ENCODE measurements at places on chromosomes 16 and 17. TPM values are rescaled to one million over a fixed set of nuclear protein-coding genes. Genes with fewer than 3 reads are reported as not detected.

Gene TOM1L1
- polyA plus RNA-seq: not detected

- H3K27ac ChIP-seq: no peak overlapping the region
- no peaks in the 10 kb centered on the region for H3K27me3 ChIP-seq
- no peaks in the 10 kb centered on the region for H3K4me1 ChIP-seq
Observed at GRCh38 chr17:13546851-13547250, 54.9 kb downstream of the HS3ST3A1 start.

DNA sequence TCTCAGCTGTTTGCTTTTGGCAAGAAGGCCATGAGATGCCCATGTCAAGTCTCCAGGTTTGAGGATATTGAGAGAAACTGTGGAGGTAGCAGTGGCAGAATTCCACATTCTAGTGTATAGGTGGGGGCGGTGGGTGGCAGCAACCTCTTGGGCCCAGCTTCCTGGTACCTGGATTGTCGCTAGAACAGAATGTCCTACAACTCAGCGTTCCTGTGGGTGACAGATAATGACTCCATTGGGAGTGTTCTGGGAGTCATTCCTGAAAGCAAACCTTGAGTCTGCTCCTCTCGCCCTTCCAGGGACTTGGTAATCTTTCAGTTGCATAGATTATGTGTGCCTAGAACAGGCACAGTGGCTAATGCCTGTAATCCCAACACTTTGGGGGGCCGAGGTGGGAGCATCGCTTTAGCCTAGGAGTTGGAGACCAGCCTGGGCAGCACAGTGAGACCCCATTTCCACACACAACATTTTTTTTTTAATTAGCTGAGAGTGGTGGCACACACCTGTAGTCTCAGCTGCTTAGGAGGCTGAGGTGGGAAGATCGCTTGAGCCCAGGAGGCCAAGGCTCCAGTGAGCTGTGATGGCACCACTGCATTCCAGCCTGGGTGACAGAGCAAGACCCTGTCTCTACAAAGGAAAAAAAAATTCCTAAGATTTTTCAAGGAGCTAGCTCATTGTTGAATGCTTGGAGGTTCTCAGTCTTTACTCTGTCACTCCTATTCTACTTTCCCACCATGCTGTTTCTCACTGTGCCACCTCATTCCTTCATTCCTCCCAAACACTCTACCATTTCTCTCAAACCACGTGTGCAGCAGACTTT lies 37.9 kb upstream of the METTL16 start:
- H3K36me3 ChIP-seq: no peaks in the 10 kb centered on the region
- H3K27me3 ChIP-seq: no peaks in the 10 kb centered on the region
- no peak overlapping the region for H3K27ac ChIP-seq
- no peak for DNase-seq

- no peak overlapping the region for H3K27ac ChIP-seq
- no peak for DNase-seq
- H3K4me3 ChIP-seq: no peak overlapping the region
- H3K4me1 ChIP-seq: no peaks in the 10 kb centered on the region
Observed at GRCh38 chr16:12186774-12187335, 210.3 kb downstream of the SNX29 start.

Gene ARMC7
- polyA plus RNA-seq: 9.2 TPM

Gene CEP112
- 1.0 TPM for polyA plus RNA-seq

GRCh38 chr17:74446551-74447500 lies 14.9 kb downstream of the GPRC5C start:
- no peak overlapping the region for H3K27ac ChIP-seq
- DNase-seq: no peak
- no peaks in the 10 kb centered on the region for H3K27me3 ChIP-seq

DNA sequence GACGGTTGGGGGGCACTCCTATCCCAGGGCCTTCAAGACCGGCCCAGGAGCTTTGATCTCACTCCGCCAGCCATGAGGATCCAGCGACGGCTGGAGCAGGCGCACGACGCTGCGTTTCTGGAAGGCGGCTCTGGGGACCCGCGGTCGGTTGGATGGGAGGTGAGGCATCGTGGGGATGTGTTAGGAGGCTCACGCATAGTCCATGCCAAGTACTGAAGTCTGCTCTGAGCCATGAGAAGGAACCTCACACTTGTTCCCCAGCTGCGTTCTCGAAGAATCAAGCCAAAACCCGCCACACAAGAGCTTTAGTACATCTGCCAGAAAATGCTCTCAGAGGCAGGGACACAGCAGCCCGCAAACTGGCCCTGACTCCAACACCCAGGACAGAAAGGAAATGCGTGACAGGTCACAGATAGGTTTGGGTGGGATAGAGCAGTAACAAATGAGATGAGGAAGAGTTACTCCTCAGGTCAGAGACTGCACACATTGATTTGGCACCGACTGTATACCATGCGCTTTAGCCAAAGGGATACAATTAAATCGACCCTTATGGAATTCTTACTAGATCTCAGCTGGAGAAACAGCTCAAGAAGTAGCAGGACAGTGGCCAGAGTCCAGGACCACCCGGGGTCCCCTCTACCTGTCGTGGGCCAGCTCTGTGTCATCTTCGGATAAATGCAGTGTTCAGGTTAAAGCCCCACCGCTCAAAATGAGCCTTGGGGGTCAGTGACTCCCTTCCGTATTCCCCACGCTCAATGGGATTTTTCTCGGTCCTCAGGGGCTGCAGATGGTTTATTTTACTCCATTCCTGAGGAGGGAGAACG lies 6.7 kb upstream of the GSG1L start:
- H3K27me3 ChIP-seq: no peaks in the 10 kb centered on the region
- no peak for DNase-seq
- no peak overlapping the region for H3K4me3 ChIP-seq

Data from B cell (primary cell).